Pancreas (tissue), 10 donors: ENCODE measurements at places on chromosomes 16 and 17. TPM values are rescaled to one million over a fixed set of nuclear protein-coding genes. Genes with fewer than 3 reads are reported as not detected.

ABCC12 gene
- total RNA-seq, result not detected

AIPL1 gene
- total RNA-seq, result not detected

GRCh38 chr16:85418978-85419491, 194.1 kb upstream of the GSE1 start:
- peak; percentile 15 for DNase-seq

GRCh38 chr16:85395913-85396878, 216.9 kb upstream of the GSE1 start:
- DNase-seq, result peak; percentile 13

CHST5 gene
- total RNA-seq, result 0.12 TPM

TMC7 gene
- total RNA-seq, result 0.20 TPM

DNA sequence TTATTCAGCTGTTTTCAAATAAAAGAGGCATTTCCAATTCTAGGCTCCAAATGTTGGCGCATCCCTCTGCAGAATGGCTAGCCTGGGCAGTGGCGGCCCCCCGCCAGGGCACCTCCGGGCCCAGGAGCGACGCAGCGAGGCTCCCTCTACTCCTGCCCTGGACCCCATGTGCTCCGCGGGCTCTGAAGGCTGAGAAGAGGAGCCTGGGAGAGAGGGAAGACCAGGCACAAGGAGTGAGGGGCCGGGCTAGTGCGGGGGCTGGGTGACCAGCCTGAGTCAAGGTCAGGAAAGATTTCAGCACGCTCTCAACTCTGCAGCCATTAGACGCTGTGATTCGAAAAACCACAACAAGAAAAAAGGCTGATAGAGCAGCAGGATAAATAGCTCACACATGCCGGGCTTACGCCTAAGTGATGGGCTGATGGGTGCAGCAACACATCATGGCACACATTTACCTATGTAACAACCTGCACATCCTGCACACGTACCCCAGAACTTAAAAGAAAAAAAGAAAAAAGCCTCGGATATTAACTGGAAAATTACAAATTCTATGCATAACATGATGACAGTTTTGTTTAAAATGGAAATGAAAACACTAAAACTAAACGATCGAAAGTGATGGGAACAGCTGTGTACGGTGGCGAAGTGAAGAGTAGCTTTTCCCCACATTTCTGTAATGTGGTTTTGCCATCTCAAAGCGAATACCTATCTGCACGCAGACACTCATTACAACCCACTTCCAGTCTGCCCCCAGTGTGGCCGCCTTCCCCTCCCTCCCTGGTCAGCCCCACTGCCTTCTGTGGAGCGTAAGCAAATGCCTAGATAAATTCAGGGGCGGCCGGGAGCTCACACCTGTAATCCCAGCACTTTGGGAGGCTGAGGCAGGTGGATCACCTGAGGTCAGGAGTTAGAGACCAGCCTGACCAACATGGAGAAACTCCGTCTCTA, 44.4 kb downstream of the MAP1LC3B start:
- no peak for DNase-seq

DNA sequence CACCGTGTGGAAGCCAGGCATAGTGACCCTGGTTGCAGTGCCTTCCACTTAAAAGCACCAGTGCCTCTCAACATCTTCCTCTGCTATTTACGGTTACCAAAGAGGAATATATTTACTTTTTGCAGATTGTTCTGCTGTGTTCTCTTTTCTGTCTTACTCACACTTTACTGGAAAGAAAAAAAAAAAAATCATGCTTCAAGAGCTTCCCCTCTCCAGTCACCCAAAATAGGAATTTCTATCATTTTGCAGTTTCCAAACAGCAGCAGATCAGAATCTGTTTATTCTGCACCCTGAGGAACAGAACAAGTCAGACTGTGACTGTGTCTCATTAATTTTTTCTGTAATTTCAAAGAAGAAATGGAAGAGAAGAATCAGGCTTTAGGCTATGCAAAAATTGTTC, 96.1 kb downstream of the KCNJ2 start:
- no peak for DNase-seq

SAMD14 gene
- 0.90 TPM for total RNA-seq

DNA sequence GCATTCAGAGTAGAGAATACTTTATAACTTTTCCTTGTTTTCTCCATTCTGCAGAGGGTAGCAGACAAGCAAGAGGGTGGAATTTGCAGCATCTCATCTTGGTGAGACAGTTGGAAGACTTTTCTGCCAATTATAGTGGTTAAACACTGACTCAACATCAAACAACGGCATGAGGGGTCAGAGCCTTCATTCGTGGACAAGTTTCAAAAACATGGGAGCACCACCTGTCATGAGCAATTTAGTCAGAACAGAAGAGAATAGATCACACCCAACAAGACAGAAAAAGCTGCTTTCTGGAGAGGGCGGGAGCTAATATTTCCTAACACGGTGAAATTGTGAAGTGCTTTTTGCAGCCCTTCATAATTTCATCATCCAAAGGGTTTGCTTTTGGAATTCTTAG, 17.9 kb upstream of the ZNF652 start:
- no peak for DNase-seq

AOC2 gene
- 0.51 TPM for total RNA-seq

GRCh38 chr17:49932138-49932723, 36.8 kb upstream of the DLX4 start:
- DNase-seq, result no peak

- DNase-seq, result peak; percentile 62
These were observed 747 bp upstream of the LHX1 start for GRCh38 chr17:36936455-36937000.

PLD6 gene
- 3.4 TPM for total RNA-seq

GRCh38 chr17:17041018-17041521, 1.2 kb upstream of the MPRIP start:
- DNase-seq, result peak; percentile 72

GRCh38 chr16:8848231-8848938, 20.4 kb downstream of the CARHSP1 start:
- no peak for DNase-seq

DNA sequence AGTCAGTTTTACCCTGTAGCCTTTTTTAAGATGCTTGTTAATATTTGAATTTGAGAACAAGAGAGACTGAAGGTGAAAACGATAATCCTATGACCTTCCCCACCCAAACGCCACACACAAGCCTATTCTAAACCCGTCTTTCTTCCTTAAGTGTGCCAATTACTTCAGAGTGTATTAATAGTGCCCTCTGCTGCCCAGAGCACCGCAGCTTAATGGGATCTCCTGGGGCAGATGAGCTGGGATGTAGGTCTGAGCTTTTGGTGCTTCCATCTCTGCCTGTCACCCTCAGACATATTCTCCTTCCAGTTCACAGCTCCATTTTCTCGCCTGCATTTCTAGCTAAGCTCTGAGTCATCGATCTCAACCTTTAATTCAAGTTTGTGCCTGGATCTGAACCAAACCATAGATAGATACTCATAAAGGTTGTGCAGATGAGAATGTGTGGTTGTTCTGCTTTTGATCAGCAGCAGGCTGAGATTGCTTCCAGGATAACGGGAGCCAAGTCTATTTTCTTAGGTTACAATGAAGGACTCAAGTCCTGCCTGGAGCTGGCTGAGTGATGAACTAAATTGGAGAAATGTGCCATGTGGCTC, 46.4 kb upstream of the CDH13 start:
- DNase-seq, result no peak

BICDL2 gene
- 48.9 TPM for total RNA-seq

RNU2-1 gene
- total RNA-seq, result 5,015 TPM

DNA sequence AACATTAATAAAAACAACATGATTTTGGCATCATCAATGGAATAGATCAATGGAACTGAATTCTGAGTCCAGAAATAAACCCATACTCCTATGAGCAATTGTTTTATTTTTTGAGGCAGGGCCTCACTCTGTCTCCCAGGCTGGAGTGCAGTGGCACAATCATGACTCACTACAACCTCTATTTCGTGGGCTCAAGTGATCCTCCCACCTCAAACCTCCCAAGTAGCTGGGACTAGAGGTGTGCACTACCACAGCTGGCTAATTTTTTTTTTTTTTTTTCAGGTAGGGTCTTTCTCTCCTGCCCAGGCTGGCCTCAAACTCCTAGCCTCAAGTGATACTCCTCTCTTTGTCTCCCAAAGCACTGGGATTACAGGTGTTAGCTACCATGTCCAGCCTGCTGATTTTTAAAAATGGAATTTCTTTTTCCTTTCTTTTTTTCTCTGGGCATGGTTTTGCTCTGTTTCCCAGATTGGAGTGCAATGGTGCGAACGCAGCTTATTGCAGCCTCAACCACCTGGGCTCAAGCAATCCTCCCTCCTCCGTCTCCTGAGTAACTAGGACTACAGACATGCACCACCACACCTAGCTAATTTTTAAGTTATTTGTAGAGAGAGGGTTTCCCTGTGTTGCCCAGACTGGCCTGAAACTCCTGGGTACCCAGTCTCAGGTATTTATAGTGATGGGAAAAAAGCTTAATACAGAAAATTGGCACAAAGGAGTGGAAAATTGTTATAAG, 7.3 kb upstream of the PRDM7 start:
- DNase-seq, result no peak

SMIM5 gene
- 0.55 TPM for total RNA-seq

KIF18B gene
- total RNA-seq, result 0.53 TPM

DNA sequence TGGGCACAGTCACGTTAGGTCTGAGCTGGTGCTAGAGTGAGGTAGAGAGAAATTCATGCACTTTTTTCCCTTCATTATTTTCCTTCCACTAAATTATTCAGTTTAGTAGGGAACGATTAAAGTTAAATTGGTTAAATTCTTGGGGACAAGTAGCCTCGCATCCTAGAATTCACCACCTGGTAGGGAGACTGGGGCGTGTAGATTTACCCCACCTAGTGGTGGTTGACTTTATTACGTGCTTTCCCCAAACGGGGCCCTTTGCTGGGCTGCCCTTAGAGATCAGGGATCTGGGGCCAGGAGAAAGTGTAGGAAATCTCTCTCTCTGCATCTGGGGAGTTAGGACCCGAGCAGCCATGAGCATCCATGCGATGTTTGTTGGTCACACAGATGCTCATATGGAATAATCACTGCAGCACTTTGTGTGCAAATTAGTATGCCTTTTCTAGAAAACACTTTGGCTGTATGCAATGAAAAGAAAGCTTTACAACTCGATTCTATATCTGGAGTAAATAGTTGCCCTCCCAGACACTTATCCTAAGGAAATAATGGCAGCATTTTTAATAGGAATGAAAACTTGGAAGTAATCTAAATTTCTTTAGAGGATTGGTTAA, 107.0 kb downstream of the PLCG2 start:
- DNase-seq, result no peak

DNA sequence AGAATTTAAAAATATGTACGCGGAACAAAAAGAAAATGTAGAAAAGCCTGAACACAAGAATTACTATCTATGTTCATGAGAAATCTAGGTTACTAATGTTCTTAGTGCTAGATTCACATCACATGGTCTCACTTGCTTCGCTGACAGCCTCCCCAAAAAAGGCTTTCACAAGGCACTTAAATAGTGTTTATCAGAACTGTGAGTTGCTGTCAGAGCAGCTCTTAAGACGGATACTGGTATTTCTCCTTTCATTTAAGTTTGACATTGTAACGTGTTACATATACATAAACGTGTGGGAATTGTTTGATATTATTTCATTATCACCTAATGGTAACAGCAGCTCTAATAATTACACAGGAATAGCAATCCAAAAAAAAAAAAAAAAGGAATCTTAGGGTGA, 150.9 kb downstream of the CDH8 start:
- DNase-seq, result no peak

SERPINF2 gene
- total RNA-seq, result 4.0 TPM

DPEP3 gene
- not detected for total RNA-seq

GRCh38 chr17:40068917-40069750, 6.4 kb downstream of the THRA start:
- DNase-seq, result peak; percentile 90

DNA sequence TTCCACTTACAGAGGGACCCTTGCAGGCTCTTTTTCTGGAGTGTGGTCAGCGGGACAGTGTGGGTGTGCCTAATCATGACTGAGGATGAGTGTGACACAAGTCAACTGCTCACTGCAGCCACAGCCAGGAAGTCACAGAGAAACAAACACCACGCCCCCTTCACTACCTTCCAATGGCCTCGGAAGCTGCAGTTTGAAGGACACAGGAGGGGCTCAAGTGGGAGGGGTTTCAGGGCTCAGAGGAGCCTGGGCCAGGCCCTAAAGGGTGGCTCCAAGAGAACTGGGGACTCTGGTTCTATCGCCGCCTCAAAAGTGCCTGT, 116.2 kb upstream of the SDK2 start:
- no peak for DNase-seq

DNA sequence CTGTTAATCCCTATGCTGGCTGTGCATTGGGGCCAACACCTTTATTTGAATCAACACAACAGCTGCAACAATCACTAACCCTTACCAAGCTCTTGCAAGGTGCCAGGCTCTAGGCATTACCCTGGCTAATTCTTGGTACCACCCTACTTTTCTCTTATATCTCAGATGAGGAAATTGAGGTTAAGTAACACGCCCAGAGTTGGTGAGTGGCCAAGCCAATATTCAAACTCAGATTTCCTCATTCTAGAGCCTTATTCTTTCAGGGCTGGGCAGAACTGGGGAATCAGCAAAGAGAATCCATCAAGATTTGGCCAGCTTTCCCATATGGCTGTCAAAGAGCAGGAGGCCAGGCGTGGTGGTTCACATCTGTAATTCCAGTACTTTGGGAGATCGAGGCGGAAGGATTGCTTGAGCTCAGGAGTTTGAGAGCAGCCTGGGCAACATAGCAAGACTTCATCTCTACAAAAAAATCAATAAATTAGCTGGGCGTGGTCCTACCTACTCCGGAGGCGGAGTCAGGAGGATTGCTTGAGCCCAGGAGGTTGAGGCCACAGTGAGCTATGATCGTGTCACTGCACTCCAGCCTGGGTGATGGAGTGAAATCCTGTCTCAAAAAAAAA, 23.7 kb downstream of the ARSG start:
- no peak for DNase-seq

IGF2BP1 gene
- not detected for total RNA-seq

DNA sequence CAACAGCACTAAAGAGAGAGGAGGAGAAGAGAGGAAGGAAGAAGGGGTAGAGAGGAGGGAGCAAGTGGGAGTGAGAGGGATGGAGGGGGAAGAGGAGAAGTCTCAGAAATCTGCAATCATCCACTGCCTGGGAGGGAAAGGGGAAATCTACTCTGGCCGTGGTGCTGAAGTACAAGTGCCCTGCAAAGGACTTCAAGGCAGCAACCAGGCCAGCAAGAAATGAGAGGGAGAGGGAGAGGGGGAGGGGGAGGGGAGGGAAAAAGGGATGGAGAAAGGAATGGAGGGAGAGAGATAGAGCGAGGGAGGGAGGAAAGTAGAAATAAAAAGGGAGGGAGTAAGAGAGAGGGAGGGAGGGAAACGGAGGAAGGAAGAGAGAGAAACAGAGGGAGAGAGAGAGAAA, 130.8 kb upstream of the EEF2KMT start:
- no peak for DNase-seq

DNA sequence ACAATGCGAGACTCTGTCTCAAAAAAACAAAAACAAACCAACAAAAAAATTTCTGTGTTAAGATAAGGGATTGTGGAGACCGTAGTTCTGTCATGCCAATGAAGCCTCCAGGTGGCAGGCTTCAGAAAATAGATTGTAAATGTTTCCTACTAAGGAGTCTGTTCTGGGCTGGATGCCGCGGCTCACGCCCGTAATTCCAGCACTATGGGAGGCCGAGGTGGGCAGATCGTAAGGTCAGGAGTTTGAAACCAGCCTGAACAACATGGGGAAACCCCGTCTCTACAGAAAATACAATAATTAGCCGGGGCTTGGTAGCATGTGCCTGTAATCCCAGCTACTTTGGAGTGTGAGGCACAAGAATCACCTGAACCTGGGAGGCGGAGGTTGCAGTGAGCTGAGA, 4.4 kb upstream of the SNX29 start:
- DNase-seq, result no peak
